ENCODE measurements at places on chromosomes 4 and X.

- no peak for DNase-seq
Measured at GRCh38 chrX:125436855-125437254, 117.2 kb downstream of the TEX13C start.

- no peak for DNase-seq
Measured at GRCh38 chrX:134684956-134685355, 26.7 kb upstream of the PLAC1 start.

DNA sequence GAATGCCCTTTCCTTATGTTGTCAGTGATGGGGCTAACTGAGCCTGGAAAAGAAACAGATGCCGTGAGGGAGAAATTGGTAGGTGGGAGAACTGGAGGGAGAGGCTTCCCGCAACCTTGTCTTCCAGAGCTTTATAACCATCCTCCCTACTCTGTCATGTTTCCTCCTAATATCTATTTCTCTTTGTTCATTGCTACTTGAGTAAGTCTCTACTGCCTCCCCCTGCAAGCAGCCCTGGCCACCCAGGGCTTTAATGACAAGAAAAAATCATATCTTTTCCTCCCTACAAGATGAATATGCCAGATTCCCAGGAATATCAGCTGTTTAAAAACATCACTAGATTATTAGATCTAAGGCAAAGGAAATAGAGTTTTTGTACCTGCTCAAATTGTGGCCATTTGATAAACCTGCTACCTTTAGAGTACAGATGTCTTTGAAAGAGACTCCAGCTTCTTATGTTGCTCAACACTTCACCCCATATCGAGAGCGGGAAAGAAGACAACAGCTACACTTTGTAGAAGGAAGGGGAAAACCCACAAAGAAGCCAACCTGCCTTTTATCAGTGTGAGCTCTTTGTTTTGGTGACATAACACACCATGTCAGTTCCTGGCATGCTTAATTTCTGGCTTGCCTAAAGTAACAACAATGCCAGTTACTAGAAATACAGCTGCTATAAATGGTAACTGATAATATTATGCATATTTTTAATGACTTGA lies 186.6 kb upstream of the LEF1 start:
- no peak for DNase-seq

DNA sequence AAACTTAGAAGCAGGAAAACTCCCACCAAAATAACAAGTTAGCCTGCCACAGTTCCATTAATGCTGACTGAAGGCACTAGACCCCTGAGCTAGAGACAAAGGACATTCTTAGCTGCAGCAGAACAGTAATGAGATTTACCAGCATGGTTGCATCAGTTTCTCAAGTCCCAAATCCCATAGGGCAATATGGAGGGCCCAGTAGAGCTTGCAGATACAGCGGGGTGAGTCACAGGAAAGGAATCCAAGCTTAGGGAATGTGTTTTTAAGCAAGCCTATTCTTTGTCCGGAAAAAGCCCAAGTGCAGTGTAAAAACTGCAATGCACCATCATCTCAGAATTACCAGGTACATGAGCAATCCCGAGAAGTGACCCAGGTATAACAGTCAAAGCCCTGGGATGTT lies 51.3 kb upstream of the EXOC1L start:
- no peak for DNase-seq

- no peak for DNase-seq
Measured at GRCh38 chr4:125992891-125993290, 678.1 kb downstream of the FAT4 start.

GRCh38 chr4:134622199-134622598 lies 420.6 kb upstream of the PABPC4L start:
- no peak for DNase-seq

GRCh38 chr4:123288309-123289025 lies 108.1 kb upstream of the SPRY1 start:
- no peak for DNase-seq

DNA sequence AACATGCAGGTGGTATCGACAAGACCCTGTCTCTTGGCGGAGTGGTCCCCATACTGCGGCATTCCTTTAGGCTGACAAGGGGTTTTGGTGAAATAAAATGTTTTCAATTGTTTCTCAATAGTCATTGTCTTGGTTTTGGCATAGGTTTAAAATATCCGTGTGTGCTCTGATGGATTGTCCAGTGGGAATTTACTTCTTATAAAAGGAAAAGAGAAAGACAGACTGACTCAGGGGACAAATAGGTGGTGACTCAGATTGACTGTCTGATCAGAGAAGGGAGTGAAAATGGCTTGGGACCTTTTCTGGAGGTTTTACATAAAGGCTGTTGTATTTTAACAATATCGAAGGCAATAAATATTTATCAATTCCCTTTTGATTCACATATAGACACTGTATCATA lies 129.8 kb downstream of the SORBS2 start:
- DNase-seq = no peak

- no peak for DNase-seq
Measured at GRCh38 chrX:9966775-9967408, at the start of gene CLDN34. Gene CLDN34, plus strand, starts transcription at chrX:9967358. Its CDS starts 0 bp downstream, at chrX:9967358.

- DNase-seq = no peak
Measured at GRCh38 chr4:40702800-40703151, 47.0 kb upstream of the NSUN7 start.

GRCh38 chr4:169770416-169770815 lies 12.7 kb upstream of the HPF1 start:
- no peak for DNase-seq

DNA sequence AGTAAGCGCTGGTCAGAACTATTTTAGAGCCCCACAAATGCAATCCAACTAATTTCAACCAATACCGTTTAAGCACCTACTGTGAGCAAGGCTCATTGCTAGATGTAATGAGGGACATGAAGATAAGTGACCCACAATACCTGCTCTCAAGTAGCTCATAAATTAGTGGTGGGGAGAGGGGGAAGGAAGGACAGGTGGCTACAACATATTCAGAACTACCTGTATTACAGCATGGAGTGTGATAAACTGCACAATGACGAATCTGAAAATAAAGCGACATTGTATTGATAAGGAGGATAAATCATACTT lies 311.6 kb upstream of the DIAPH2 start:
- no peak for DNase-seq
